ENCODE measurements at places on chromosomes 5 and 9.

DNA sequence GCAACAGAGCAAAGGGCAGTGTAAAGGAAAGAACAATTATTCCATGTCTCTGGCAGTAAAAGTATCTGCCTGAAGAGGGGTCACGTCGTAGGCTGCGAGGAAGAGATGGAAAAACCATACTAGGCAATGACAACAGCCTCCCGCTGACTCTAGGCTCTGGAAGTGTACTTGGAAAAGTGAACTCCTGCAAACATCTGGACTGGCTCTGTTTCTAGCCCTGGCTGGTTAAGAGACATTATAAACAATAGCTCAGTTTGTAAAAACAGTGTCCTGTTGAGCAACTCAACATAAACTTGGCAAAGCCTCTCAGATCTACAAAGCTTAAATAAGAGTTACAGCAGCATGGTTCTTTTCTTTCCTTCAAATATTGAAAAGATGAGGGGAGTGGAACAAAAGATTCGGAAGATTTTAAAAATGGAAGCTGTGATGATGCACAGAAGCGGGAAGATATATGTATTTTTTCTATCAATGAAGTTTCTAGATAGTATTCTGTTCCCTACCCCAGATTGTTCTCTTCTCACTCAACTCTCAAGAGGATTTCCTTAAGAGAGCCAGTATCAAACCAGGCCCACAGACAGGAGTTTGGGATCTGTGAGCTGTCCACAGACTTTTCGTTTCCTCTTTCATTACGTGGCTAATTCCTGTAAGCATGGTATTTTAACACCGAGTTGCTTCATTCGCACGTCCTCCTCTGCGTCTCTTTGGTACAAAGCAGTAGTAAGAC lies 79.4 kb downstream of the SPTLC1 start:
- DNase-seq = no peak

GRCh38 chr9:74645007-74645639 lies 148.0 kb downstream of the RORB start:
- no peak for DNase-seq

DNA sequence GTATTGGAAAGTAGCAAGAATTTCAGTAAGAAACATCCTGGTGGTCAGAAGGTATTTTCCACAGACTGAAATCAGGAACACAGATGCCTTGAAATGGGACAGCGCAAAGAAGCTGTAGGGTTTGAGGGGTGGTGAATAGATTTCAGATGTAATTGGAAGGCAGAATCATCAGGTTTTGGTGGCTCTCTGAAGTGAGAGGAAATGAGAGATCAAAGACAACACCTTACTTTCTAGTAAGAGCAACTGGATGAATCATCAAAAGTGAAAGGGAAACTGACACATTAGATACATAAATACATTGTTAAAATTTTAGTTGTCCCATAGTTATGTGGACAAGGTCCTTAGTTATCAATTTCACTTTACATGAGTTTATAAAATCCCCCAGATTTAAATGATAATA lies 188.2 kb upstream of the SLC27A6 start:
- no peak for DNase-seq

DNA sequence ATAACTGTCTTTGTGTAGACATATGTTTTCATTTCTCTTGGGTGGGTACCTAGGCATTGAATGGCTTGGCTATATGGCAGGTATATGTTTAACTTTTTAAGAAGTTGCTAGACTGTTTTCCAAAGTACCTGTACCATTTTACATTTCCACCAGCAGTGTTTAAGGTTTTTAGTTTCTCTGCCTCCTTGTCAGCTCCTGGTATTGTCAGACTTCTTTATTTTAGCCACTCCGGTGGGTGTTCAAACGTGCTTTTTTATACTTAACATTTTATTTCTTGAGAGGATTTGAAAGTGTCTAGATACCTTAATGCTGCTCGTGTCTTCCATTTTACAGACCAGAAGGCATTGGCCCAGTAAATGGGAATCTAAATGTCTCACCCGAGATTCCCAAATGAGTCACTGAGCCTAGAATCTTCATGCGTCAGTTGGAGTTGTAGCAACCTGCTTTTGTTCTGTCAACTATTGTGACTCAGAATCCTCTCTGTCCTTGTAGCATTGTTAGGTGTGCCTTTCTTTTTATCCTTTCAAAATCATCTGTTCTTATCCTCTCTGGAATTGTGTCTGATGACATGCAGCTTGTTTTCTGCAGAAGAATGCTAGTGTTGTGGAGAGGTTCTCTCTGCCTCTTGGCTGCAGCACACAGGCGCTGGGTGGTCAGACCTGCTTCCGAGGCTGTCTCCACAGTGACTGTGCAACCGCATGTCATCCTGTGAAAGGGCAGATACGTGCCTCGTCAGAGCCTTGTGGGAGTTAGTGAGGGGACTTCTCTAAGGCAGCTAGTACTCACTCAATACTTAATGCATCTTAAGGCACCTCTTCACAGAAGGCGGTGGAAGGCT lies 291.8 kb downstream of the AOPEP start:
- no peak for DNase-seq

- DNase-seq = peak; percentile 35
Measured at GRCh38 chr5:135551593-135552447, 16.1 kb upstream of the NEUROG1 start.

- no peak for DNase-seq
Measured at GRCh38 chr9:69395718-69396117, 70.7 kb downstream of the ENTREP1 start.

DNA sequence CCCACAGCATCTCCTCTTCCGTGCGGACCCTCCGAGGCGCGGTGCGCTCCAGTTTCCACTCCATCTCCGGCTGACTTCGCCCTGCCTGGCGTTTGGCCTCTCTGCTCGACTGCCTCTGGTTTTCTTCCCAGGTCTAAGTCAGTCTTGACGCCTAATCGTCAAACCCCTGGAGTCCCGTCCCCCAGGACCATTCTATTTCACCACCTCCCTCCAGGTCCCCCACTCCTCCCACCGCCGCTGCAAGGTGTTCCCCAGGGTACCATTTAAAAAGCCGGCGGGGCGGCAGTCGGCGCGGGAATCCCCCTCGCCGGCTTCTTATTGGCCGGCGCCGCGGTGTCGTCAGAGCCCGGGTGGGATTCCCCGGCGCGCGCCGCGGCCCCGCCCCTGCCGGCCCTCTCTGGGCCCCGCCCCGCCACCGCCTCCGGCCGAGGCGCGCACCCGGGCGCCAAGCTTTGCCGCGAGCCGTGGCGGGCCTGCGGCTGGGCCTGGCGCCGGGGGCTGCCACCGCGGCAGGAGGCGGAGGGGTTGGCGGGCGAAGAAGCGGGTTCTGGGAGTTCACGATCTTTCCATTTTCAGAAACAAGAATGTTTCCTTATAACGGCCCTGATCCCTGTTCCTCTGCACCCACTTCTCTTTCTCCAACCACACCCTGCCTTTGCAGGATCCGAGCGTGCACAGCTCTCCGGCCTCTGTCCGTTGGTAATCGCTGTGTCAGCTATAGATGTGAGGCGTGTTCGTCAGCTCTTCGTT lies at the start of gene CDC20B:
TSS of gene CDC20B (minus strand) at position 241 of the 750 bp plus-strand sequence. CDS start at position 64, 177 bp downstream.
- DNase-seq = peak; percentile 28

DNA sequence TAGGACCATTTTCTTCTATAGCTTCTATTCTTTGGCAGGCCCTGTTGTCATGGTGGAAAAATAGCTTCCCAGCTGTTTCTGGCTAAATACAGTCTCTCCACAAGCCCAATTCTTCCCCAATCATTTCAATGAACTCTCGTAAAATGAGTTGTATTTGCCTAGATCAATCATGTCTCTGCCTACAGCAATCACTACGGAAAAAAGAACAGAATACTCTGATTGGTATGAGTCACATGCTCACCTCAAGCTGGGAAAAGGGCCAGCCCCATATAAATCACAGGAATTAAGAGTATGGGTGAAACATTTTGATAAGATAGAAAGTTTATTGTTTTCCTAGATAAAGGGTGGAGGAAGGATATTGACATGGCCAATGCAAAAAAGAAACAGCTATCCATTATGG lies 711.4 kb downstream of the EFNA5 start:
- no peak for DNase-seq

- no peak for DNase-seq
Measured at GRCh38 chr5:84384604-84385575, at the start of gene EDIL3. Gene EDIL3 (minus strand): TSS chr5:84384880. CDS start chr5:84384374, 506 bp downstream.

DNA sequence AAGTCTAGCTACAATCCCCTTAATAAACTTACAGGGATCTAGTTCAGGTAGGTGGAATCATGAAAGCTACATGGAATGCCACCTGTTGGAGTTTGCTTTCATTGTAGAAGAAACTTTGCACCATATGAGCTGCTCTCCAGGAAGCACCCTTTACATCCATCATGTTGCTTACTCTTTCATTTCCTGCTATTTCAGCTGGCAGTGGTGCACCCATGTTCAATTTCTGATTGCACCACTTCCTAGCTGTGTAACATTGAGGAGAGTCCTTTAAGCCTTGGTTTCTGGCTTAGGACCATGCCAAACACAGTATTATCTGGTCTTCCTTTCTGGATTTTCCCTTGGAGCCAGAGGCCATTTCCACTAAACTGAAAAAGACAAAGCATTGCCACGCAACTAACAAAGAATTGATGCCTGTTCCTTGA lies 123.3 kb upstream of the SLC12A2 start:
- DNase-seq = no peak

GRCh38 chr9:116284518-116284917 lies 130.9 kb downstream of the PAPPA start:
- no peak for DNase-seq
